NCI-H2029 (cell line): ENCODE measurements at places on chromosomes 7 and 10.

DNA sequence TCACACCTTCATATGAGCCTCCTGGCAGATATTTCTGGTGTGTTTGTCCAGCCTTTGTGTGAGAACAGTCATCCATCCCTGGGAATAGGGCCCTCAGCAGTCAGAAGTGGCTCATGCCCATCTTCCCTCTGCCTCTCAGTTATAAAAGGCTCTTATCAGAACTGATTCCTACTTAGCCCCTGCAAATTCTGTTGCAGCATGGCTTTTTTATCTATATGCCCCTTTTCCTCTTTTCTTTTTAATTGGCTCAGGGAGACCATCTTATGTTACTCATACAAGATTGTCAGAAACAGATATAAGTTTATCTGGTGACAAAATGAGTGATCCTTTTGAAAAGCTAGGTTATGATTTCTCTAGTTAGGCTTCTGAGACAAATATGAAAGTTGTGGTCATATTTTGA lies 194.1 kb downstream of the CREB5 start:
- DNase-seq = no peak

- DNase-seq = no peak
Observed at GRCh38 chr7:156327474-156327873, 313.1 kb upstream of the RNF32 start.

DNA sequence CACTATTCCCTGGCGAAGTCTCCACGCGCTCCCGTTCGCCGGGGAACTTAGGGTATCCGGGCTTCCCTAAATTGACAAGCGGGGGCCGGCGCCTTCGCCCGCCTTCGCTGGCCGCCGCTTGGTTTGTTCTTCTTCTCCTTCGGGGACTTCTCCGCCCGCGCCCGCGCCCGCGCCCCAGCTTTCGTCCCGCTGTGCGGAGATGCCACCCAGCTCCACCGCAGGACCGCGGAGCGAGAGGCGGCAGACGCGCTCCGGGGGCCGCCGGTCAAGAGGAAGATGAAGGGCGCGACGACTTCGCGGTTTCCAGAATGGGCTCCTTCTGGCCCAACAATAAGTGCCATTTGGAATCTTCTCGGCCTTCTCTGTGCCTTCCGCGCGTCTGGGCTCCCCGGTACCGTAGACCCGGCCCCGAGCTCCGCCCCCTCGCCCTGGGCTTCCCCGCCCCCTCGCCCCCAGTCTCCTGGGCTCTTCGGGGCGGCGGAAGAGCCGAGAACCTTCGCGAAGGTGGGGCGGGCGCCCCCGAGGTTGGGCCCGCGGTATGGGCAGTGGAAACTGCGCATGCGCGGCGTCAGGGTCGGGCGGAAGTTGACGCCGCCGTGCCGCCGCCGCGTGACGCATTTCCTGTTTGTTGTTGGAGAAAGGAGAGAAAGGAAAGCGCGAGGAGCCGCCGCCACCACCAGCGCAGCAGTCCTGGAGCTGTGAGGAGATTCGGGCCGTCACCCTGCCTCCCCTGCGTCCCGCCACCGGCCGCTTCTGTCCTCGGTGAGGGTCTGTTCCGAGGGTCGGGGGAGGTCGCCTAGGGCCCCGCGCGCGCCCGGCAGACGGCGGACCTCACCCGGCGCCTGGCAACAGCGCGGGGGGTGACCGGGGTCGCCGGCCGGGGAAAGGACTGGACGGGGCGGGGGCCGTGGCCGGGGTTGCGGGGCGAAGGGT lies at the start of gene DNAJB6:
Gene DNAJB6, plus strand, starts transcription at position 622 of the 933 bp plus-strand sequence. CDS start 21,569 bp downstream, outside the sequence.
- DNase-seq = peak; percentile 82

- DNase-seq = no peak
Observed at GRCh38 chr7:102296179-102296438, 9.4 kb downstream of the SH2B2 start.

DNA sequence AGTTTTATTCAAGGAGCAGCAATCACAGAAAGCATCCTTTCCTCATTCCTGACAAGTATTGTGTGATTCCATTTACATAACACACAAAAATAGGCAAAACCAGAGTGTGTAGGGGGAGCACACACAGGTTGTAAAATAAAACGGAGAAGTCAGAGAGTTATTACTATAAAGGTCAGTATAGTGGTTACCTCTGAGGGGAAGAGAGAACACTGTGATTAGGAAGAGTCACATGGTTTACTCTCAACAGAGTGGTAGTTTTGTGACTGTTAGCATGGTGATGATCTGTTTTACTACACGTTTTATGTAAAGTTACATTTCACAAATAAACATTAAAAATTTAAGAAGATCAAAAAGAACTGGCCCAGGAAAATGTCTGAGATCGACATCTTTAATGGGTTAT lies 74.6 kb downstream of the VPS41 start:
- no peak for DNase-seq

DNA sequence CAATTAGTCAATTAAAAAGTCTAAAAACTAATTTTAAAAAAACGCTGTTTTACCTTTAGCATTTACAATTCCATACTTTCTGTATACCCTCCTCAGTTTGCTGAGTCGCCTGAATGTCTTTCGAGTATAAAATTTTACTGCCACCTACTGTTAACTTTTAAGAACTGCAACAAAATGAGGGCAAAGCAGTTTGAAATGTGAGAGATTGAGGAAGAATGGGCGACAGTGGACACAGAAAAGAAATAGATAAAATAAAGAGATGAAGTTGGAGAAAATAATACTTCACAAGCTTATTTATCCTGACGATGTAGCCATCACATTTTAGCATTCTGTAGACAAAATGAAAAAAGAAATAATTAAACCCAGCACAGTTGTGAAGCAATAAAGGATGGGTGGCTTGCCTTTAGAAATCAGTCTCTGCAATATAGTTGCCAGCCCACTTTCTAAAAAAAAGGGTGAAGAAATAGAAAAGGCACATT lies 110.8 kb upstream of the PTN start:
- peak; percentile 18 for DNase-seq

- no peak for DNase-seq
Observed at GRCh38 chr10:298033-298432, 162.8 kb downstream of the ZMYND11 start.

DNA sequence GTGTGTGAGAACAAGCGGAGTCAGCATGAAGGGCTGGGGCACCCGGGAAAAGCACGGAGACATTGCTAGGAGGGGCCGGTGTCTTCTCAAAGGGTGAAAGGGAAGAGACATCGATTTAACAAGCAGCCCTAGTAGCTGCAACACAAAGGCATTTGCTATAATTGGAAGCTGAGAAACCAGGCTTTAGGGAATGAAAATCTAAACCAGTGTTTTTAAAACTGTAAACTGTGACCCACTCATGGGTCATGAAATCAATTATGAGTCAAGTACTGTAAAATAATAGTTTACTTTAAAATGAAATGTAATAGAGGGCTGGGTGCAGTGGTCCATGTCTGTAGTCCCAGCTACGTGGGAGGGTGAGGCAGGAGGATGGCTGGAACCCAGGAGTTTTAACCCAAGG lies 128.7 kb upstream of the RHEB start:
- DNase-seq = no peak

- no peak for DNase-seq
Observed at GRCh38 chr7:101900103-101900502, 82.7 kb downstream of the CUX1 start.

GRCh38 chr7:787332-788240 lies 44.7 kb upstream of the SUN1 start:
- no peak for DNase-seq

DNA sequence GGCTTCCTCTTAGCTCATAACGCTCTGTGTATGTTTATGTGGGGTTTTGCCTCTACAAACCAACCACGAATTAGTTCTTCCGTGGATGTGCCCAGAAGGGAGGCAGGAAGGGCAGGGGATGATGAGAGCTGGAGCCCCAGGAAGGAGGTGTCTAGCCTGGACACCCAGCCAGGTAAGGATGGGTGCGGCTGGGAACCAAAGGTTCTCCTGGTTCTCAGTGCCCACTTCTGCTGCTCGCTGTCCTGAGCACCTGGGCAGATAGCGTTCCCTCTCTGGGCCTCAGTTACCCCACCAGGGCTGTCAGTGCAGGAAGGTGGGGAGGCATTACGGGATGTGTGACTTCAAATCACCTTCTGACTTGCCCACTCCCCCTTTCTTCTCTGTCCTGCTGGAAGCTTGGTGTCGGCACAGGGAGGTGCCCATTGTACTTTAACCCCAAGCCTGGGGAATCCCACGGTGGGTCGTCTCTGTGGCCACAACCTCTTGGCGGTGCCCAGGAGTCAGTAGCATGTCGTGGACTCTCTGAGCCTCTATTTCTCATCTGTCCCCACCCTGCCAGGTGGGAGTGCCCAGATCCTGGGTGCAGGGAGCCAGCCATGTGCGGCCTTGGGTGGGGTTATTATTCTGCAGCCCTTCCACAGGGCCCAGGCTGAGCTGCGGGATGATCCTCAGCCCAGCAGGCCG lies 18.7 kb upstream of the PCBD1 start:
- DNase-seq = no peak

GRCh38 chr7:1968397-1969111 lies 264.2 kb downstream of the MAD1L1 start:
- no peak for DNase-seq

GRCh38 chr10:6037422-6037821 lies 24.7 kb downstream of the IL2RA start:
- no peak for DNase-seq

DNA sequence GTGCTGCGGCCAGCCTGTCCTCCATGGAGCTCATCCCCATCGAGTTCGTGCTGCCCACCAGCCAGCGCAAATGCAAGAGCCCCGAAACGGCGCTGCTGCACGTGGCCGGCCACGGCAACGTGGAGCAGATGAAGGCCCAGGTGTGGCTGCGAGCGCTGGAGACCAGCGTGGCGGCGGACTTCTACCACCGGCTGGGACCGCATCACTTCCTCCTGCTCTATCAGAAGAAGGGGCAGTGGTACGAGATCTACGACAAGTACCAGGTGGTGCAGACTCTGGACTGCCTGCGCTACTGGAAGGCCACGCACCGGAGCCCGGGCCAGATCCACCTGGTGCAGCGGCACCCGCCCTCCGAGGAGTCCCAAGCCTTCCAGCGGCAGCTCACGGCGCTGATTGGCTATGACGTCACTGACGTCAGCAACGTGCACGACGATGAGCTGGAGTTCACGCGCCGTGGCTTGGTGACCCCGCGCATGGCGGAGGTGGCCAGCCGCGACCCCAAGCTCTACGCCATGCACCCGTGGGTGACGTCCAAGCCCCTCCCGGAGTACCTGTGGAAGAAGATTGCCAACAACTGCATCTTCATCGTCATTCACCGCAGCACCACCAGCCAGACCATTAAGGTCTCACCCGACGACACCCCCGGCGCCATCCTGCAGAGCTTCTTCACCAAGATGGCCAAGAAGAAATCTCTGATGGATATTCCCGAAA lies 2.7 kb downstream of the PIK3CG start:
- no peak for DNase-seq

DNA sequence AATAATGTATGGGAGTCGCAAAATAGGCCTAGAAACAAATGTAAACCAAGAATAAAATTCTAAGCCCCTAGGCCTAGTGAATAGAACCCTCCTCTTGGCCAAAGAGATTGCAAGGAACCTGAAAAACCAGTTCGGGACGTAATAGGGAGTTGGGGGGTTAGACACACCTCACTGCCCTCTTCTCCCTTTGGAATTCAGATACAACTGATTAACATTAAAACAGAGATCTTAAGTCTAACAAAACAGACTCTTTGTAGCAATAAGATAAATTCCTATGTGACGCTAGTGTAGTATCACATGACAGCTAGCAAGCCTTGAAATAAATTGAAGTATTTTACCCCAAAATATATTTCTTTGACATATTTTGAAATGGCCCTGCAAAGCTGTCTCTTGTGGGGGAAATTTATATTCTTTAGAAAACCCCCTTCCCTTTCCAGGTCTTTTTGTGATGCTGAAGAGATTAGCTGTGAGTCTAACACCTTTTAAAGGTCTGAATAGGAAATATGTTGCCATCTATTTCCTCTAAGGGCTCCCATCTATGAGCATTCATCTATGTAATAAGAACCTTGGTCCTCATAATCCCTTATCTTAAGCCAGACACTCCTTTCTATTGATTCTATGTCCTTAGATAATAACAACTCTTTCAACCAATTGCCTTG lies 623.4 kb upstream of the NRG3 start:
- DNase-seq = no peak

- DNase-seq = no peak
Observed at GRCh38 chr7:88357781-88358525, 51.3 kb upstream of the STEAP4 start.

GRCh38 chr7:94252971-94253370 lies 141.7 kb upstream of the COL1A2 start:
- DNase-seq = no peak

- peak; percentile 14 for DNase-seq
Observed at GRCh38 chr10:78433766-78434535, 400.3 kb downstream of the RPS24 start.

DNA sequence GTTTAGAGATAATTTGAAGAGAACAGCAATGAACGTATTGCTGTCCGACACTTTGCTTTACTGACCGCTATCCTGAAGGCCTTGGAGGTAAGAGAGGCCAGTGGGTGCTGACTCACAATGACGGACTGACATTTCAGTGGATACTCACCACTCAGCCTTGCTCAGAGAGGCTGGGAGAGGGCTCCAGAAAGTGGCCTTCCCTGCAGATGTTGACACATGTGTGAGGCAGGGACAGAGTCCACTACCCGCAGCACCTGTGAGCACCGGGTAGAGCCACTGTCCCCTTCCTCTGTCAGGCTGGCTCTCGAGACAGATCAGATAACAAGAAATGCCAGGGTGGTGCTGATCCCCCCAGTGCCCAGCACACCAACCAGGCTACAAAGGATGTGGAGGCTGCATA lies 75.0 kb downstream of the GPR26 start:
- DNase-seq = no peak

DNA sequence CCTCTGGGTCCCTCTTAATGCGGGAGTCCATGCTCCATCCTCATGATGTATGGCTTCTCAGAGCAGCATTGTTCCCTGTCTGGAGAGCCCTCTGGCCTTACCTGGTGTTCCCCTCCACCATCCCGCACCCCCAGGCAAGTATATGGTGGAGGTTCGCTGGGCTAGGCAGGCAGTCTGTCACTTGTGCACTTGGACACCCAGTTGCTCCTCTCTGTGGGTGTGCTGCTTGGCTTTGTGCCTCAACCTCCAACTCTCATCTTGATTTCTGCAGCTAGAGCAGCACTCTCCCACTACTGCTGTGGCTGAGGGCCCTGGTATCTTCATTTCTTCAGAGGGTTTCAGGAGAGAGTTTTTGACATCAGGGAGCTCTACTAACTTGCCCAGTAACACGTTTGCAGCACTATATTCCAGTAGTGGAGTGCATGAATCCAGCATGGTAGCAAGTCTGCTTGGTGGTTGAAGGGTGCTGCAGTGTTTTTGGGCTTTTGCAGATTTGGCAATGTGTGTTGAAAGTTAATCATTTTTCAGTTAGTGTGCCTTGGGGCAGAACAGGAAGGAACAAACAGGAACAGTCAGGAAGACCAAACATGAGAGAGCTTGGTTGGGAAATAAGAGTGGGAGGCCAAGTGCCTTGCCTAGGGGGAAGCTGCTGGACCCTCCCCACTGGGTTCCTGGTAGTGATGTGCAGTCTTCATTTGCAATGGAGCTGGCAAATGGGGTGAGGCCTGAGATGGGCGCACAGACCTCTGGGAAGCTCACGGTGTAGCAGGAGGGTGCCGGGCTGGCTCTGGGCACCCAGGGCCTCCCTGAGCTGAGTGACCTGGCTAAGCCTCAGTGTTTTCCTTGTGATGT lies 37.4 kb downstream of the TSPAN14 start:
- no peak for DNase-seq
